Karpas-422 (cell line): ENCODE measurements at places on chromosomes 6 and 20.

GRCh38 chr6:16690608-16691142 is 70.6 kb downstream of the ATXN1 start:
- no peak overlapping the region for H3K4me3 ChIP-seq
- H3K27me3 ChIP-seq: no peaks in the 10 kb centered on the region
- no peak for DNase-seq
- H3K27ac ChIP-seq: no peak overlapping the region
- H3K36me3 ChIP-seq: no peaks in the 10 kb centered on the region
- no peaks in the 10 kb centered on the region for H3K4me1 ChIP-seq

GRCh38 chr6:115909923-115910546 is 150.7 kb downstream of the FRK start:
- DNase-seq: no peak
- H3K36me3 ChIP-seq: no peaks in the 10 kb centered on the region
- no peaks in the 10 kb centered on the region for H3K27me3 ChIP-seq
- H3K4me3 ChIP-seq: no peak overlapping the region
- no peaks in the 10 kb centered on the region for H3K4me1 ChIP-seq

GRCh38 chr6:154938221-154938580 is 56.9 kb upstream of the TIAM2 start:
- no peak overlapping the region for H3K4me3 ChIP-seq
- no peak for DNase-seq
- H3K4me1 ChIP-seq: no peaks in the 10 kb centered on the region
- no peak overlapping the region for H3K27ac ChIP-seq
- no peaks in the 10 kb centered on the region for H3K36me3 ChIP-seq
- no peaks in the 10 kb centered on the region for H3K27me3 ChIP-seq

GRCh38 chr20:40257763-40258162 is 431.3 kb downstream of the MAFB start:
- H3K36me3 ChIP-seq: no peaks in the 10 kb centered on the region
- H3K4me3 ChIP-seq: no peak overlapping the region
- no peak for DNase-seq
- no peaks in the 10 kb centered on the region for H3K4me1 ChIP-seq
- no peaks in the 10 kb centered on the region for H3K27me3 ChIP-seq
- no peak overlapping the region for H3K27ac ChIP-seq

- peaks cover 67% of the 10 kb centered on the region for H3K4me1 ChIP-seq
- no peaks in the 10 kb centered on the region for H3K27me3 ChIP-seq
- H3K36me3 ChIP-seq: no peaks in the 10 kb centered on the region
- peak overlapping the region; percentile 85 for H3K27ac ChIP-seq
- H3K4me3 ChIP-seq: peak overlapping the region; percentile 20; the same call in 1 of the 2 replicates
Observed at GRCh38 chr6:47246551-47246950, 63.2 kb downstream of the TNFRSF21 start.
